ENCODE measurements at places on chromosomes 4 and X. TPM values are rescaled to one million over a fixed set of nuclear protein-coding genes. Genes with fewer than 3 reads are reported as not detected.

The TRIM61 gene
- total RNA-seq = not detected

The TKTL2 gene
- not detected for total RNA-seq

The SUPT20HL1 gene
- 0.14 TPM for total RNA-seq

The SHROOM2 gene
- total RNA-seq = 20.6 TPM

The HTR2C gene
- not detected for total RNA-seq

The FAT1 gene
- 353 TPM for total RNA-seq

The FAM47E gene
- 1.5 TPM for total RNA-seq

- DNase-seq = no peak
Observed at GRCh38 chrX:13064599-13065143, 20.3 kb upstream of the FAM9C start.

DNA sequence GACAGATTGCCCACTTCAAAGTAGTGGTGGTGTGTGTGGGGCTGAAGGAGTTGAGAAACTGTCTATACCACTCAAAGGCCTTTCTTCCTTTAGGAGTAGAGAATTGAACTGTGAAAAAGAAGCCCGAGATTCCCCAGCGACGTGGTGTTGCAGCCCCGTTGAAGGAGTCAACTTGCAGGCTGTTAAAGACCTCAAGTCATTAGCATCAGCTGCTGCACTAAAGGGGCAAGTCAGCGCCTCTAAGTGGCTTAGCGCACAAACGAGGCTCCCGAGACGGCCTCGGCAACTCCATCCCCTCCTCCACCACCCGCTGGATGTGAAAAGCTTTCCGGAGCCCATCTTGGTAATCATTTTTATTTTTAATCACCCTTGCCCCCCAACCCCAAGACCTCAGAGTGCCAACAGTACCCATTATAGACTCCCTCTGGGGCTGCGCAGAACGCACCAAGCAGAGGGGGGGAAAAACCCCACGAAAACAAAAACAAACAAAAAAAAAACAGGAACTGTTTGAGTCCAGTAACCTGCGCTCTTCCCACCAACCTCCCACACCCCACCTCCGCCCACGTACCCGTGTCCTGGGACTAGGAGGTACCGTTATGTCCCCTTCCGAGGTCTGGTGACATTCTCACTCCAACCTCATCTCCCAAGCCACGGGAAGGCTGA is 913 bp upstream of the PRDM8 start:
- DNase-seq = no peak

DNA sequence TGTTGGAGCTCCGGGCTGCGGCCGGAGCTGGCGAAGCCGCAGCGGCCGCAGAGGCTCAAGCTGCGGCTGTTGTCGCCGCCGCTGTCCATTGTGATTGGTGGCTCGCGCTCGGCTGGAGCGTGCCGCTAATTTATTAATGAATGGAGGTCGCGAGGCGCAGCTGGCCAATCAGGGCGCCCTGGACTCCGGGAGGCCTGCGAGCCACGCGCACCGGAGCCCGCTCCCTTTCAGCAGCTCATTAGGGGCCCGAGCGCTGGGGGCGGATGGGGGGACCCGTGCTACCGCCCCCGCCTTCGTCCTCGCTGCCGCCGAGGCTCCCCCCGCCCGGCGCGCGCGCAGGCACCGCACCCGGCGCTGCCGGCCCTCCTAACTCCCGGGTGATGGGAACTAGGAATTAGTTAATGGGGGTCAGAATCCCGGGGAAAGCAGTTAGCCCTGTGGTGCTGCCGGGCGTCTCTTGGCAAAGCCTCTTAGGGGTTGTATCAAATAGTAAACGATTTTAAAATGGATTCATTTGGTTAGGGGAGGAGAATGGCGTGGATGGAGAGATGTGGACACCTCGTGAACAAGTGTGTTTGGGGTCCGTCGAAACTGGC is 589 bp upstream of the NEUROG2 start:
- no peak for DNase-seq

DNA sequence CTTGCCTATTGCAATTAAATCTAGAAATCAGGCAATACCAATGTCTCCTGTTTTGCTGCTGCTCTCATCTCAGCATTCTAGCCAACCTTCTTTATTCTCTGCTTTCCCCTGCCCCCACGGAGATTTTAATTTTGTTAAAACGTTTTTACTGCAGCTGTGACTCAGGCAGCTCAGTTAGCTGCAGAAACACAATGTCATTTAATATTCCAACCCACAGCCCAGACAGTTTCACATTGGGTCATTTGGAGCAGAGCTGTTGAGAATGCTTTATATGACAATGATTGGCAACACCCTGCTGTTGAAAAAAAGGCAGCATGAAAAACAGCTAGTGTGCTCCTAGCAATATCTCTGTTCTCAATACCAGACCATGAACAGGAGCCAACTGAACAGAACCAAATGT is 12.6 kb upstream of the SLC10A4 start:
- no peak for DNase-seq

DNA sequence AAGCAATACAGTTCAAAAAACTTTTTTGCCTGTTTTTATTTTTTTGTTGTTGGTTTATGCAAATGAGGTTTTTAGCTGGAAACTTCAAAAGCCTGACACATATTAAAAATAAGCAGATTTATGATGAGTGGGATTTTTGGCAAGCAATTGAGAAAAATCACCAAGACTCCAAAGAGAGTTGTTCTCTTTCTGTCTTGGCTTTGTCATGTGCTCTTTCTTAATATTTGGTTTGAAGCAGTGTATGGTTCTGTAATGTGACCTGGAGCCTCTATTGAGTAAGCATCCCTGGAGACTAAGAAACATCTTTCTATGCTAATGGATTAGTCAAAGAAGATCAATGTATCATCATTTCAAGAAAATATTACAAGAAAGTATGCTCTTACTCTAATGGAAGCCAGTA is 11.7 kb downstream of the TRIM2 start:
- DNase-seq = no peak

DNA sequence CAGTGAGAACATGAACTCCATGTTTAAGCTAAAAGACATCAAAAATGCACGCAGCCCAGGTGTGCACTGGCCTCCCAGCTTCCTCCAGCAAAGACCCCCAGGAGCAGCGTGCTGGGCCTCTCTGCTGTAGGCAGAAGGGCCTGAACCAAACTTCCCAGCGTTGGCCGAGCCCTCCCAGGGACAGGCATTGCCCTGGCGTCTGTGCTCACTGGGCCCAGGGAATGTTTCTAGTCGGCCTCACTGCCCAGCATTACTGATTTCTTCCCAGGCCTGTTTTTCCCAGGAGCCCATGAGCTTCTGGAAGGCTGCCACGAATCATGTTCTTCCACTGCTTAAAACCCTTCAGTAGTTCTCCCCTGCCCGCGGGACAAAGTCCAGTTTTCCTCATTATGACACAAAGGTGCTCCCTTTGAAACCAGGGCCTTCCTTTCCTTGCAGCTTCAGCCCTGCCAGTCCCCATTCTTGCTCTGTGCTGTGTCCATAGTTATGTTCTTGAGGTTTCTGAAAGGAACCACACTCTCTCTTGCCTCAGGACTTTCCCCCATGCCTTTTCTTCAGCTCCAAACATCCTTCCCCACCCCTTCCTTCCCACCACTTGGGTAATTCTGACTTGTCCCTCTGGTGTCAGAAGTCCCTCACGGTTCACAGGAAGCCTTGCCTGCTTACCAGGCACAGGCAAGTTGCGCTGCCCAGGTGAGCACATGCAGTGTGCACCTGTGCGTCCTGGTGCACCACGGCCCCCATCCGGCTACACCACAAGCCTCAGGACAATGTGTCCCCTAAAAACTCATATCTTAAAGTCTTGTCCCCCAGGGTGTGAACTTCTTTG is 93.4 kb upstream of the ENPP6 start:
- peak; percentile 83 for DNase-seq

DNA sequence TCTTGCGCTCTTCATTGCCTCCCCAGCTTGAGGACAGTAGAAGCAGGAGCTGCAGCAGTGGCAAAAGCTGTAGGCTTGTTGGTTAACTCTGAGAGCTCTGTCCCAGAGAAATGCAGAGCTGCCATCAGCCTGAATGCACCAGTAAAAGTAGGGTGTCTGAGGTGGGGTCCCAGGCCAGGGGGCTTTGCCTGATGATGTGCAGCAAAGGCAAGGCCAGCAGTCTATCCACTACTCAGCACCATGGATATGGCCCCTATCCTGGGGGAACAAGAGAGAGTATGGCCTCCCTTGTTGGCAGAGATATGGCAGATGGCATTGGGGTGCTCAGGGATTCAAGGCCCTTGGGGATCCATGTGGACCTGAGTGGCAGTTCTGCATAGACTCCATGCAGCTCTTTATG is 180.2 kb downstream of the HMGN5 start:
- DNase-seq = no peak

DNA sequence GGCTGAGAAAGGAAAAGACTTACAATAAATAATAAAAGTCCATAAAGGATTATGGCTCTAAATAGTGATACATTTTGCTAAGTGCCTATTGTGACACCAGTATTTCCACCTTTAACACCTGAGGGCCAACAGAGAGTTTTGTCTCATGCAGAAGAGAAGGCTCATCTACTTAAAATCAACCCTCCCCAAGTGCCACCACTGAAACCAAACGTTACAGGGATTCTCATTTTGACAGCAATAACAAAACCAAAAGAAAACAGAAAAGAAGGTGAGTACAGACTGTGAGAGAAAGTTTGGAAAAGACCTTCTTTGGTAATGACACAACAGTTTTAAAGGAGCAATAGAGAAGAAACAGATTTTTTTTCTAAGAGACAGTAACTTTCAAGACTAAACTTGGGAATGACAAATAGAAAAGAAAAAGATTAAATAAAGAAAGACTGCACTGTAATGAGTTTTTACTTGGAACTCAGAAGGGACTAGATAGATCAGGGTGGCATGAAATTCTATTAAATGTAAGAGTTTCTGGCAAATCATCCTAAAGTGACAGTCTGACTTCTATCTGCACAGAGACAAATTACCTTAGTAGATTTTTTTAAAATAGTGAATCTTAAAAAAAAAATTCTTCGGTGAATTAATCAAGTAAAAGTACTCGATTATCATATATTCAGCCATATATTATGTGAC is 109.7 kb downstream of the ZNF827 start:
- no peak for DNase-seq

DNA sequence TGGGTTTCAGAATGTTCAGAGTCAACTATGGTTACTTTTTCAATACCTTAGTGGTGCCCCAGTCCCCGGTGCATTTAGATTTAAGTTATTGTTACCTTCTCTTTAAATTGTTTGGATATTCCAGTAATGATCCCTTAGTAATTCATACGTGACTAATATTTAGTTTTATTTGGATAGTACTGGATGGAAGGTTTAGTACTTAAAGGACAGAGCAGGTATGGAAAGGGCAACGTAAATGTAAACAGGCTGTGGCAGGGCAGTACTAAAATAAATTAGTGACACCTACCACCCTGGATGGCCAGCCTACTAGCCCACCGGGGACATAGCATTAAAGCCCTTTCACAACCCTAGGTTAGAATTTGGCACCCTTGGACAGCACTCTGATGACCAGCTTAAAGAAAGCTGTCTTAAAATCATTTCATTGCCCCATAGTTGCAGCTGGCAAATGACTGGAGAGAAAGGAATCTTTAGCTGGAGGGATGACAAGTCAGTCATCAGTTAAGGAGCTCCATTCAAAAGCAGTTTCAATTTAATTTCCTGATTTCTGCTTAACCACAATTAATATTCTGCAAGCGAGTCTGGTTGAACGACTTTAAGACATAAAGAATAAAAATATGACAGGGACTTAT is 16.4 kb downstream of the PLP1 start:
- DNase-seq = no peak

GRCh38 chr4:141413366-141413765 is 192.7 kb downstream of the ZNF330 start:
- DNase-seq = no peak

DNA sequence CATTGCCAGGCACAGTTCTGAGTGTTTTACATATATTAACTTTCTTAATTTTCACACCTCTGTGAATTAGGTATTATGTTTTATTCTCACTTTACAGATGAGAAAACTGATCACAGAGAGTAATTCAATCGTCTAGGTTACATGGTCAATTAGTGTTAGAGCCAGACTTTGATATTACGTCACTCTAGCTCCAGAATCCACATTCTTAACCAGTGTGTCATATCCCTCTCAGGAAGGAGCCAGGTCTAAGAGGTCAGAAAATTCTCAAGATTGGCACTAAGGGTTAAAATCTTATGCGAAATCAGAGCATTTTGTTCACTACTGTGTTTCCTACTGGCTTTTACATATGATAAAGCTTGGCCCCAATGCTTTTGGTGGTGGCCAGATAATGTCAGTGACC is 7.4 kb downstream of the DMP1 start:
- DNase-seq = no peak

GRCh38 chrX:8319359-8319758 is 145.3 kb upstream of the VCX3B start:
- no peak for DNase-seq

DNA sequence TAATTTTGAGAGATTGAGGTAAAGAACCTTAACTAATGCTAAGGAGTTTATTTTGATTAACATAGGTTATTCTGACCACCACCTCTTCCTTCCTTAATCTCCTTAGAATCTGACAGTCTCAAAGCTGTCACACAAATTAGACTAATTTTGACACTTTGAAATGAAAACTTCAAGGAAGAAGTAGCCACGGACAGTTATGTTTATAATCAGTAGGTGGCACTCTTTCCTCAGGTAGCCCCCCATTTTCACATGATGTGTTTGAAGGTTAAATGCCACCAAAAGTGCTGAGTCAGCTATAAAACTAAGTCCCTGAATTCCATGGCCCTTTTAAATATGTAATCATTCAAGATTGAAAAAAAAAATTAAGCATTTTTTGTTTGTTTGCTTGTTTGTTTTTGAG is 22.4 kb downstream of the TMEM33 start:
- DNase-seq = no peak

Measured in transverse colon (tissue), 4 donors.